ENCODE measurements at places on chromosomes 7 and 10. TPM values are rescaled to one million over a fixed set of nuclear protein-coding genes. Genes with fewer than 3 reads are reported as not detected.

The CACNB2 gene
- 102 TPM for polyA plus RNA-seq

The VWDE gene
- polyA plus RNA-seq = 2.6 TPM

The IL6 gene
- not detected for polyA plus RNA-seq

The ITPRID1 gene
- not detected for polyA plus RNA-seq

The AKR1B15 gene
- not detected for polyA plus RNA-seq

The LMOD2 gene
- polyA plus RNA-seq = not detected

The GIMAP6 gene
- polyA plus RNA-seq = not detected

The KIAA1549 gene
- not detected for polyA plus RNA-seq

The C1QL3 gene
- 4.4 TPM for polyA plus RNA-seq

The ZNF727 gene
- polyA plus RNA-seq = 9.8 TPM

The STEAP1B gene
- polyA plus RNA-seq = 6.0 TPM

The EGR2 gene
- not detected for polyA plus RNA-seq

The PRSS37 gene
- 1.6 TPM for polyA plus RNA-seq

The NPTX2 gene
- 15.1 TPM for polyA plus RNA-seq

The PDGFA gene
- 54.9 TPM for polyA plus RNA-seq

The CAV2 gene
- polyA plus RNA-seq = 0.14 TPM

The SLC16A12 gene
- not detected for polyA plus RNA-seq

The NYAP1 gene
- not detected for polyA plus RNA-seq

The KCNIP2 gene
- polyA plus RNA-seq = 1.3 TPM

The NRAP gene
- not detected for polyA plus RNA-seq

The MACC1 gene
- not detected for polyA plus RNA-seq

The PAX4 gene
- polyA plus RNA-seq = not detected

The GBX1 gene
- polyA plus RNA-seq = not detected

The NPY4R gene
- not detected for polyA plus RNA-seq

The OPN1SW gene
- 0.97 TPM for polyA plus RNA-seq

The KEL gene
- polyA plus RNA-seq = not detected

The MBL2 gene
- polyA plus RNA-seq = not detected

The MRLN gene
- polyA plus RNA-seq = 5.6 TPM

The PITX3 gene
- 0.28 TPM for polyA plus RNA-seq

The OR2A1 gene
- polyA plus RNA-seq = not detected

The NEURL1 gene
- polyA plus RNA-seq = 0.63 TPM

The SEMA4G gene
- 76.9 TPM for polyA plus RNA-seq

The ASB15 gene
- polyA plus RNA-seq = 0.28 TPM

The CCSER2 gene
- polyA plus RNA-seq = 55.8 TPM

The MRC1 gene
- not detected for polyA plus RNA-seq

The SLC26A5 gene
- polyA plus RNA-seq = not detected

The PLPP4 gene
- polyA plus RNA-seq = 1.2 TPM

The BUB3 gene
- polyA plus RNA-seq = 108 TPM

The GALNT17 gene
- polyA plus RNA-seq = 32.0 TPM

The CNOT4 gene
- polyA plus RNA-seq = 103 TPM

The COL26A1 gene
- 1.7 TPM for polyA plus RNA-seq

The C10orf62 gene
- not detected for polyA plus RNA-seq

The ZEB1 gene
- 26.9 TPM for polyA plus RNA-seq

The RASA4B gene
- polyA plus RNA-seq = 10.8 TPM

The TRPV5 gene
- polyA plus RNA-seq = not detected

The ANKRD22 gene
- polyA plus RNA-seq = not detected

The CASTOR2 gene
- polyA plus RNA-seq = not detected

The DAGLB gene
- polyA plus RNA-seq = 6.4 TPM

The SKIDA1 gene
- polyA plus RNA-seq = 0.07 TPM

The RASSF4 gene
- polyA plus RNA-seq = 33.0 TPM

All from Purkinje cell (primary cell).